Thymus (tissue), 14 donors: ENCODE measurements at places on chromosomes 16 and 17. TPM values are rescaled to one million over a fixed set of nuclear protein-coding genes. Genes with fewer than 3 reads are reported as not detected.

DNA sequence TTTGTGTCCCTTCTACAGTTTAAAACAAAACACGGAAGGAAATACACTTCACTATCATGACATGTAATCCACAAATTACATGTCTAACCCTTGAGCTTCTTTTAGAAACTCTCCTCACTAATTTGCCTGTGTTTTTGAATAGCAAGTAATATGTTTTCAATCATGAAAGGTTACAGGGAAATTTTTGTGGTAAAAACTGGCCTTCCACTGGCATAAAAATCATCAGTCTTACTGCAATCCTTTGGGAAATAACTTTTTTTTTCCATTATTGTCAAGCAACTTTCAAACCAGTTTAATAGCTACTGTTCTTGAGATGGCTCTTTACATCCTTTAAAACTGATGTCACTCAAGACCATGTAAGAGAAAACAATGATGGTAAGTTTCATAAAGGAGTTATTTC, 27.0 kb downstream of the MYO1D start:
- H3K27me3 ChIP-seq: no peaks in the 10 kb centered on the region
- no peaks in the 10 kb centered on the region for H3K36me3 ChIP-seq
- H3K4me1 ChIP-seq: no peaks in the 10 kb centered on the region
- no peak overlapping the region for H3K4me3 ChIP-seq
- DNase-seq: no peak
- no peak overlapping the region for H3K27ac ChIP-seq

DNA sequence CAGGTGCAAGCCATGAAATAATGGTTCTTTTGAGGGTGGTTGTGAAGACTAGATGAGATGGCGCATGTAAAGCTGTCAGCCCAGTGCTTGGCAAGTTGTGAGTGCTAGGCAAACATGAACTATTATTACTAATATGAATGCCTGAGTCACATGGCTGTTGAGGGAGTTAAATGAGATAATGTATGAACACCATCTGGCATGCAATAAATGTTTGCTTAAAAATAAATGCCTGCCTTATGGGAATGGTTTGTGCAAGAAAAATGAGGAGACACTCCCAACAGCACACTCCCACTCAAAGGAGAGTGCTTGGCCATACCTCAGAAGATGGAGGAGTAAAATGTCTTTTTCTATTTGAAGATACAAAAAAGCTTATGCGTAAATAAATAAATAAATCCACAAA, 3.6 kb downstream of the MAPK3 start:
- H3K4me3 ChIP-seq: no peak overlapping the region
- H3K27me3 ChIP-seq: no peaks in the 10 kb centered on the region
- H3K27ac ChIP-seq: no peak overlapping the region
- H3K4me1 ChIP-seq: peaks cover 42% of the 10 kb centered on the region
- no peak for DNase-seq

DNA sequence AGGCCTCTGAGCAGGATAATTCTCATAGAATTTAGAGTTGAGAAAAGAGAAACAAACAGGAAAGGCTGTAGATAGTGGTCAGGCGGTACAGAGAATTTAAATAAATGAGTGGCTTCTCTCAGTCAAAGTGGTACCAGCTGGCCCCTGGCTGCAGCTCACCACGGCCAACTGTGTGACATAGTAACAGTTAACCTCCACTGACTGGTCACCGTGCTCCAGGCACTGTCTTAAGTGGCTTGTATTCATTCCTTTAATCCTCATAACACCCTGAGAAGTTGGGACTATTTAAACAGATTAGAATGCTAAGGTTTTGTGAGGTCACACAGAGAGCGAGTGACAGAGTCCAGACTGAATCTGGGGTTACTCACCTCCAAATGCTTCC, 108.9 kb downstream of the GNAO1 start:
- no peak for DNase-seq
- H3K27ac ChIP-seq: no peak overlapping the region
- no peaks in the 10 kb centered on the region for H3K4me1 ChIP-seq
- H3K36me3 ChIP-seq: no peaks in the 10 kb centered on the region
- H3K4me3 ChIP-seq: no peak overlapping the region

- H3K4me1 ChIP-seq: no peaks in the 10 kb centered on the region
- H3K27me3 ChIP-seq: no peaks in the 10 kb centered on the region
- no peak for DNase-seq
- H3K27ac ChIP-seq: no peak overlapping the region
These were observed 372.5 kb upstream of the CDH8 start for GRCh38 chr16:62408760-62409159.

- no peak overlapping the region for H3K27ac ChIP-seq
- no peak overlapping the region for H3K4me3 ChIP-seq
- peaks cover 58% of the 10 kb centered on the region for H3K4me1 ChIP-seq
- peaks cover 4% of the 10 kb centered on the region for H3K27me3 ChIP-seq
- H3K36me3 ChIP-seq: no peaks in the 10 kb centered on the region
These were observed 218.5 kb upstream of the GSE1 start for GRCh38 chr16:85394456-85395206.

GRCh38 chr16:10782628-10783027, 36.0 kb downstream of the TVP23A start:
- no peaks in the 10 kb centered on the region for H3K36me3 ChIP-seq
- H3K4me1 ChIP-seq: no peaks in the 10 kb centered on the region
- no peaks in the 10 kb centered on the region for H3K27me3 ChIP-seq
- H3K4me3 ChIP-seq: no peak overlapping the region

DNA sequence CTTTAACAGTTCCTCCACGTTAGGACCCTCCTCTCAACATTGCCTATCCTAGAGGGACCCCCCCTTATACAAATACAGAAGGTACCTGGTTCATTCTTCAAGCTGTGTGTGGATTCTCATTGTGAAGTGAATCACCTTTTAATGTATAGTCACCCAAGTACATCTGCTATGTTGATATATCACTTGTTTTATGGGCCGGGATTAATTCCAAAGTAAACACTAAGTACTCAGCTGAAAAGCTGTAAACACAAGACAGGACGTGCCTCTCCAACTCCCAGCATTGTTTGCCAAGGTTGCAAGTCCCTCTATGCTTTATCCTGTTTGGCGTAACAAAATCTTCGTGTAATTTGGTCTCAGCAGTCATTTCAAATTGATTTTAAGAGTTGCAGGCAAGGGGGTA, 123.6 kb downstream of the RBFOX1 start:
- H3K27me3 ChIP-seq: no peaks in the 10 kb centered on the region
- no peaks in the 10 kb centered on the region for H3K36me3 ChIP-seq
- H3K4me1 ChIP-seq: no peaks in the 10 kb centered on the region

DNA sequence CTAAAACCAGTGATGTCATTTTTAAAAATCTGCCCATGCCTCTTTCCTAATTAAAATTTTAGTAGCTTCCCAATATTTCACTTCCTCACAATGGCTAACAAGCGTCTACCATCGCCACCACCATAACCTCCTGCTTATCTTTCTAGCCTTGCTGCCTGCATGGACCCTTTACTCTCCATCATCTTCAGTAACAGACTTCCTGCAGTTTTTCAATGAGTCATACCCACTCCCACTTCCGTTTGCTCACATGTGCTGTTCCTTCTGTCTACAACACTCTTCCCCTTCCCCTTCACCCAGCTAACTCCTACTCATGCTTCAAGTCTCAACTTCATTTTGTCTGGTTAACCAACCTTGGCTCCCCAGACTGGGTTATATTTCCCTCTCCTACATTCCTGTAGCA, 12.8 kb upstream of the SKAP1 start:
- H3K36me3 ChIP-seq: no peaks in the 10 kb centered on the region
- H3K27ac ChIP-seq: no peak overlapping the region
- no peak overlapping the region for H3K4me3 ChIP-seq
- peaks cover 46% of the 10 kb centered on the region for H3K4me1 ChIP-seq
- no peak for DNase-seq
- no peaks in the 10 kb centered on the region for H3K27me3 ChIP-seq

GRCh38 chr16:28136751-28137434, 73.4 kb upstream of the GSG1L start:
- no peak overlapping the region for H3K27ac ChIP-seq
- H3K4me1 ChIP-seq: peaks cover 29% of the 10 kb centered on the region
- DNase-seq: peak; percentile 16
- H3K4me3 ChIP-seq: no peak overlapping the region
- peaks cover 28% of the 10 kb centered on the region for H3K36me3 ChIP-seq

GRCh38 chr17:60388742-60389141, 3.2 kb downstream of the USP32 start:
- H3K27me3 ChIP-seq: no peaks in the 10 kb centered on the region
- peaks cover 14% of the 10 kb centered on the region for H3K4me1 ChIP-seq
- no peak overlapping the region for H3K27ac ChIP-seq
- DNase-seq: no peak
- no peak overlapping the region for H3K4me3 ChIP-seq

DNA sequence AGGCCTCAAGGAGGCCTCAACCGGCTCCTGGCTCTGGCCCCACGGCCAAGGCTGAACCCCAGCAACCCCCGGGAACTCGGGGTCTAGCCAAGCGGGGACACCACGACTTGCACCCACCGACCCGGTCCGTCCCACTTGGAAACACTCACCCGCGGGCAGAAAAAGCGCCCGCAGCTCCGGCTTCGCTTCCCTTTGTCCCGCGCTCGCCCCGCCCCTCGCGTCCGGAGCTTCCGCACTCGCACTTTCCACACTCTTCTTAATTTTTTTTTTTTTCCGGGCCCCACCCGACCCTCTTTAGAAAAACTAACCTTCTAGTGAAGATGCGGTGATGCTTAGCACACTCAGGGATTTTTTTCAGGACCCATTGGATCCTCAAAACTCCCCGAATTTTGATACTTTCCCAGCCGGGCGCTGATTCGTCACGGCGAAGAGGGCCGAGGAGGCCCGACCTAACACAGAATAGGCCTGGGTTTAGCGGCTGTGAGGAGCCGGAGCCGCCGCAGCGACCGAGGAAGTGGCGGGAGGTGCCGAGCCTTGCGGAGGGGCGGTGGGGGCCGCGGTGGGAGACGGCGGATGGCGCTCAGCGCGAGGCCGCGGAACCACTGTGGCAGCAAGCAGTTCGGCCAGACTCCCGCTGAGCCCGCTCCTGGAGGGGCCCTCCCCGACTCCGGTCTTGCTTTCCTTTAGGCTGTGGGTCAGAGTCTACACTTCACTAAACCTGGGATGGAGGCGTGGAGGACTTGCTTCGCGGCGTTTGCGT, at the start of gene SMARCE1:
Gene SMARCE1 (minus strand): TSS at position 195 of the 760 bp plus-strand sequence. CDS start 2,016 bp downstream, outside the sequence.
- H3K36me3 ChIP-seq: peaks cover 2% of the 10 kb centered on the region
- H3K27me3 ChIP-seq: no peaks in the 10 kb centered on the region
- peak within 1 kb of the TSS; percentile 97 for H3K27ac ChIP-seq

DNA sequence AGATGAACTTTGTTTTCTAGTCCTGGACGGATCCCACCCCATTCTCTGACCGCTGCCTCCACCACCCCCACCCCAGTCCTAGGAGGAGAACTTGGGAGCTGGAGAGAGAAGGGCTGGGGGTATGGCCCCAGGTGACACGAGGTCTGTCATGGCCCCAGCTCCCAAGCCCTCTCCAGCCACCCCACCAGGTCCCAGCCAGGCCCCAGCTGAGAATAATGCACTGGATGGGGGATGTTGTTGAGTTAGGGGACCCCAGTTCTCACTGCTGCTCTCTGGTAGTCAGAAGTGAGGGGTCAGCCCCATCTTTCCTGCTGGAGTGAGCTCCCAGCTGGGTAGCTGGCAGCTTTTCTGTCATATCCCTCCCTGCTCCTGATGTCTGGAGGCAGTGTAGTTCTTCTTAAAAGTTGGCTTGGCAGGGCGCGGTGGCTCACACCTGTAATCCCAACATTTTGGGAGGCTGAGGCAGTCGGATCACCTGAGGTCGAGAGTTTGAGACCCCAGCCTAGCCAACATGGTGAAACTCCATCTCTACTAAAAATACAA, 4.6 kb upstream of the COL1A1 start:
- DNase-seq: no peak
- H3K4me3 ChIP-seq: no peak overlapping the region
- H3K27ac ChIP-seq: no peak overlapping the region
- peaks cover 14% of the 10 kb centered on the region for H3K4me1 ChIP-seq
- H3K27me3 ChIP-seq: peaks cover 93% of the 10 kb centered on the region

DNA sequence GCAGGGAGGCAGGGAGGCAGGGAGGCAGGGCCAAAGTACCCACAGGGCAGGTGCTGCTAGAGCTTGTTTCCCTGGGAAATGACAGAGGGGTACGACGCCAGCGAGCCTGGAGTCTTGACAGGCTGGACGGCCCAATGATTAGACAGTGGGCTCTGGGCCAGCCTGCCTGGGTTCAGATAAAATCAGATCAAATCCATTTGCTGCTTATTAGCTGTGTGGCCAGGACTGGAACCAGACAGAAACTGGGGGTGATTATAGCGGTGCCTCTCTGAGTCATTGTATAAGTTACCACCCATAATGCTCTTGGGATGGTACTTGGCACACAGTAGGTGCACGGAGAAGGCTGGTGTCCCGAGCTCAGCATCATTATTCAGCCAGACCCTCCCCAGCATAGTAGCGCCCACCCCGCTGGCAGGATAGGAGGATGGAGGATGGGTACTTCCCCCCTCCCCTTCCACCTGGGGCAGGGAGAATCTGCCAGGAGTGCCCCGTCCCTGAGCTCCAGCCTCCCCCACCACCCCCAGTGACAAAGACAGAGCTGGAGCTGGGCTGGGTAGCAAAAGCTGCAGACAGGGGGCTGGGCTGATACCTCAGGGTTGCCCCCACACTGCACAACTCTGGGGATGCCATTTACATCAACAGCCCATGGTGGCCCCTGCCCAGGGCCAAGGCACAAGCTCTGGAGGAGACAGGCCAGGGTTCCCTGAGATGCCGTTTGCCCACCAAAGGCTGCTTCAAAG, 77.6 kb upstream of the TNRC6C start:
- no peaks in the 10 kb centered on the region for H3K36me3 ChIP-seq
- peak overlapping the region; percentile 87 for H3K27ac ChIP-seq
- DNase-seq: no peak

- peaks cover 2% of the 10 kb centered on the region for H3K36me3 ChIP-seq
- H3K27me3 ChIP-seq: no peaks in the 10 kb centered on the region
- no peak overlapping the region for H3K27ac ChIP-seq
- peaks cover 6% of the 10 kb centered on the region for H3K4me1 ChIP-seq
- no peak for DNase-seq
These were observed 181.6 kb upstream of the CACNG3 start for GRCh38 chr16:24074574-24074973.

DNA sequence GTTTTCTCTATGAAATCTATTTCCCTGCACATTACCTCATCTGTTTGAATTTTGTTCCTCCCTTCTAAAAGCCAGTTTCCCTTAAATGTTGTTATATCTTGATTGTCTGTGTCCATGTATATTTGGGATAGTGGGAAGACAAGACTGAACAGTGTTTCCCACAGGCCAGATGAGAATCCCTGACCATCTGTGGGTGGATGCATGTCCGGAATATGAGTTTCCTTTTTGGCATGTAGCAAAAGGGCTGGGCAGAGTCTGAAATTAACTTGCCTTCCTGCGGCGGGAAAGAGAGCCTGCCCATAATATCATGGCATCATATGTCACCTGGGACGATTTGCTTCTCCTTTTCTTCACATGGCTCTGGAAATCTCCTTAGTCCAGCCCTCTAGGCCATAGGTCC, 385.8 kb upstream of the MAF start:
- no peak overlapping the region for H3K27ac ChIP-seq
- H3K36me3 ChIP-seq: no peaks in the 10 kb centered on the region
- H3K4me1 ChIP-seq: no peaks in the 10 kb centered on the region
- H3K27me3 ChIP-seq: no peaks in the 10 kb centered on the region
- no peak for DNase-seq
- H3K4me3 ChIP-seq: no peak overlapping the region

The SSTR5 gene
- total RNA-seq: not detected

The MFSD11 gene
- 16.8 TPM for total RNA-seq

The LRRC45 gene
- total RNA-seq: 15.2 TPM

The KRTAP4-3 gene
- not detected for total RNA-seq

The PAFAH1B1 gene
- total RNA-seq: 52.2 TPM
